Right atrium auricular region (tissue), 2 donors: ENCODE measurements at places on chromosomes 3 and 15. TPM values are rescaled to one million over a fixed set of nuclear protein-coding genes. Genes with fewer than 3 reads are reported as not detected.

- no peak for DNase-seq
Measured at GRCh38 chr3:41872157-41872556, 89.7 kb downstream of the ULK4 start.

GRCh38 chr3:167839460-167840134 lies 104.1 kb downstream of the SERPINI1 start:
- DNase-seq = no peak

GRCh38 chr15:51731549-51732267 lies 5.7 kb downstream of the LYSMD2 start:
- DNase-seq = peak; percentile 59

DNA sequence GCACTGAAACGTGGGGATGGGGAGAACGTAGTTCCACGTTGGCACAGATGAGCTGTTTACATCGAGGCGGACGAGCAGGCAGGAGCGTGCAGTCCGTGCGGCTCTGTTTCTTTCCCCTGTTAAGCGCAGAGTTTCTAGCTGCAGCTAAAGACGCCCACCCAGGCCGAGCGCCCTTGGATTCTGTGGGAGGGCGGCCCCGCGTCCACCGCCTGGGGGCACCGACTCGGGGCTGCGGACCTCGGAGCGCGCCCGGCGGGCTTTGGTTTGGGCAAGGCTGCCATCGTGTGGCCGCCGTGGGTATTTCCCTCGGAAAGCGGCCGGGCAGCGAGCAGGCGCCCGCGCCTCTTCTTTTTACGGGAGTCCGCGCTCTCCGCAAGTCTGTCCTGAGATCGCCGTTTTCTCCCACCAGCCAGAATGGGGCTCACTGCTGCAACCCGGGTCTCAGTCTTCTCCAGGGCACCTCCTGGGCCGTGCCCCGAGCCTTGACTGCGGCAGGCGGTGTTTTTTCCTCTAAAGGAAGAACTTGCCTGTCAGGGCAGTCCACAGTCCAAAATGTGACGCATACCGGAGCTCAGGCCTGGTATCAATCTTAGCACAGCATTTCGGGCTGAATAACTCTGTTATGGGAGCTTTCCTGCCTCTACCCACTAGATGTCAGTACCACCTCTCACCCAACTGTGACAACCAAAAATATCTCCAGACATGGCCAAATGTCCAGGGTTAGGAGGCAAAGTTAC lies 219.9 kb upstream of the IGF1R start:
- DNase-seq = peak; percentile 77

GRCh38 chr15:45138814-45139765 lies 9.3 kb downstream of the DUOX1 start:
- no peak for DNase-seq

- DNase-seq = no peak
Measured at GRCh38 chr3:95254061-95254460, 1191.2 kb downstream of the NSUN3 start.

- no peak for DNase-seq
Measured at GRCh38 chr3:98540346-98540745, 8.6 kb downstream of the GPR15 start.

- no peak for DNase-seq
Measured at GRCh38 chr15:70269991-70270751, 172.5 kb upstream of the TLE3 start.

DNA sequence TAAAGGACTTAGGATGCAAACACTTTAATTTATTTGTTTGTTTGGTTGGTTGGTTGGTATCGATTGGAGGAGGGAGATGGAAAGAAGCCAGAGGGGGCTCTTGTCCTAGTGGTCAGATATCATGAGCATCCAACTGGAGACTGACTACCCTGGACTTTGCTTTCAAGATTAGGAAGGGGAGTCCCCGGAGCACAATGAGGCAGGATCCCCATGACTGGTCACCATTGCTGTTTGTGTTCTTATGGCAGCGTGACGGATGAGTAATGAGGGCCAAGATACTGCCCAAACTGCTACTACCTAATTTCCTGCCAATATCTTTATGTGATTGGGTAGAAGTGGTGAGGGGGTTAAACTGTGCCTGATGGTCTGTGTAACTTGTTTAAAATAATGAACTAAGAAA lies 354.6 kb upstream of the ROPN1 start:
- no peak for DNase-seq

DNA sequence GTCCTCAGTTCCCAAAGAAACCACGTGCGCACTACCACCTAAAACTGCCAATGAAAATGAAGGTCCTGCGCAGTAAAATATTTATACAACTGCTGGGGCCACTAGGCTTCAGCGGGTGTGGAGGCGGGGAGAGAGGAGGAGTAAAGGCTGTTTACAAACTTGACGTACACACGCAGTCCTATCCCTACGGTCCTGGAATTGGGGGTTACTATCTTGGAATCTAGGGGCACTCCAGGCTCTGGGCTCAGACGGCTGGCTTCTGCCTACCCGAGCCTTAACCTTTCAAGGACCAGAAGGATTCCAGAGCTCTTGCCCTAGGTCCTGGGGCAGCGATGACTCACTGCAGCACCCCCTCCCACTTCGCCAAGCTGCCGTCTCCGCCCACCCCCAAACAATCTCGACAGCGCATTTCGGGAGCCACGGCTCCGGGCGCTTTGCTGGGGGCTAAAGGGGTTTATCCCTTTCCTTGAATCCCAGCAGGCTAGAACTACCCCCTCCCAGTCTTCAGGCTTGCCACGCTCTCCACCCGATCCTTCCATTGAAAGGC lies 3.0 kb downstream of the ADAMTS9 start:
- DNase-seq = no peak

- peak; percentile 82 for DNase-seq
Measured at GRCh38 chr3:177724020-177724638, 526.8 kb upstream of the TBL1XR1 start.

DNA sequence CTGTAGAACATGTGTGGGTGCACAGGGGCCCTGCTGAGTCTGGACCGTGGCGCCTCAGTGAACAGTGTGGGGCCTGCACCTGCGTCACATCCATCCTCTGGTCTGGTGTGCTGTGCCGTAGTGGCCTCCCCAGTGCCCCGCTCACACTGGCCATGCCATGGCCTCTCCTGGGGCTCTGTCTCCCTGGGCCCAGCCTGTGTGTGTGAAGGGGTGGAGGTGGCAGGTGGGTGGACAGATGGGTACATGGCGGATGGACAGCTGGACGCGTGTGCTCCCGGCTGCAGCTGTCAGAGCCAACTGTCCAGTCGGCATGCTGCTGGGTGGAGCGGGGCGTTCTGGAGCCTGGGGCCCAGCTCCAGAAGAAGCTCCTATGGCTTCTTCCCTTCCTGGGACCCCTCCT lies 17.8 kb downstream of the PLXNA1 start:
- DNase-seq = no peak

- DNase-seq = peak; percentile 51
Measured at GRCh38 chr15:40239693-40240618, 1.1 kb downstream of the PAK6 start.

- no peak for DNase-seq
Measured at GRCh38 chr3:24180616-24181015, 235.5 kb downstream of the NR1D2 start.

DNA sequence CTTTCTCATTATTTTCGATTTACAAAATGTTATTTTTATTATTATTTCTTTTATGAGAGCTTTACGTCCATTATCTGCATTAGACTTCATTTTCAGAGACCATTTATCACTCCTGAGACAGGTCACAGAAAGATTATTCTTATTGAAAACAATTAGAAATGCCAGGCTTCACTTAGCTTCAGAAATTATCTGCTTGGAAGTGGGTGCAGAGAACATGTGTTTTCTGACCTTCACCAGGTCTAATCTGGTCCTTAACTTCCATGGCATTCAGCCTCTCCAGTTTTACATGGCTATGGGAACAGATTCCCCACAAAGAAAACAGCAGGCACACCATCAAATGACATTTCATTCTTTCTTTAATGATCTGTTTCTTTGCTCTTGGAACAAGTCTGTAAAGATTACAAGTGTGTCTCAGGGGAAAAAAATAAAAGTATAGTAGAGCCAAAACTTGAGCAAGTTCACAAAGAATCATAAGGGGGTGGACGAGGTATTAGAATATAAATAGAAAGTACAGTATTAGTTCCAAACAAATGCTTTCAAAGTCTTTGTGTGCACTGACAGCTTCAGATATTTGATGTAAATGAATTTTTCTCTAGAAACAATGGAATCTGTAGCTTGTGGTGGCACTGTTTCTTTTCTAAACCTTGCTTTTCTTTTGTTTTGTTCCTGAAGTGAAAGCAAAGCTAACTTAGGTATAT lies 294.2 kb upstream of the MEIS2 start:
- DNase-seq = no peak

- no peak for DNase-seq
Measured at GRCh38 chr3:36866368-36866767, 78.5 kb downstream of the TRANK1 start.

- no peak for DNase-seq
Measured at GRCh38 chr3:94402126-94402525, 339.3 kb downstream of the NSUN3 start.

DNA sequence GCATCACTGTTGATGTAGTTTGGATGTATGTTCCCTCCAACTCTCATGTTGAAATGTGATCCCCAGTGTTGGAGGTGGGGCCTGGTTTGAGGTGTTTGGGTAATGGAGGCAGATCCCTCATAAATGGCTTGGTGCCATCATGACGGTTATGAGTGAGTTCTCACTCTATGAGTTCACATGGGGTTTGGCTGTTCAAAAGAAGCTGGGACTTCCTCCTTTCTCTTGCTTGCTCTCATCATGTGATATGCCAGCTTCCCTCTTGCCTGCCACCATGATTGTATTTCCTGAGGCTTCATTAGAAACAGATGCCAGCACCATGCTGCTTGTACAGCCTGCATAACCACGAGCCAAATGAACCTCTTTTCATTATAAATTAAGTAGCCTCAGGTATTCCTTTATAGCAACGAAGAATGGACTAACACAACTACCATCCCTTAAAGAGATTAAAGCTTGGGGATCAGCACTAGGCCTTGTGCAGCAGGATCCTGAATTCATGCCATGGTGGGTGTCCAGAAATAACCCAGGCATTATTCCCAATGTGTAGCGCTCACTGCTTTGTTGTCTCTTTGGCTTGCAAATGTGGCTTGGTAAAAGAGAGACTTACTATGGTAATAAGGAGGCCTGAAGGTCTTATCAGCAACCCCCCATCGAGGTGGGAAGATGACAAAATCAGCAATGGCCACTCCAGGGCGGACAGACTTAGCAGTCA lies 41.9 kb downstream of the NDUFB4 start:
- no peak for DNase-seq

GRCh38 chr3:133514418-133514817 lies 59.1 kb upstream of the CDV3 start:
- DNase-seq = no peak

GRCh38 chr3:159798951-159799350 lies 189.7 kb upstream of the IL12A start:
- no peak for DNase-seq

DNA sequence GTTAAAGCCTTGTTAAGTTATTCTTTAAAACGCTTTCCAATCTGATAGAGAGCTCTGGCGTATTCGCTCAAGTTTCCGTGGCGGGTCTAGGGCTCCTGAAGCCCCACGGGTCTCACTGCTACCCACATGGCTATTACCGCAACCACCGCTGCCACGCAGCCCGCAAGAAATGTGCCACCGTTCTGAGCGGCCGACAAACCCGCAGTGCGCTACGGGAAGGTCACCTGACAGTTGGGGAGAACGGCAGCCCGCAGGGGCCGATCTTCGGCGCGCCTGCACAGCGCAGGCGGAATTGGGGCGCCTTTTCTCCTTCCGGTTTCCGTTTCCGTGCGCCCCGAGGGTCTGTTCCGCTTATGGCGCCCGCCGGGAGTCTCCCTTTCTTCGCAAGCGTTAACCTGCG lies 76.6 kb upstream of the SNRPN start:
- DNase-seq = no peak

GRCh38 chr3:184806567-184807271 lies 5.2 kb upstream of the VPS8 start:
- no peak for DNase-seq

- no peak for DNase-seq
Measured at GRCh38 chr3:49701388-49702077, 12.2 kb downstream of the RNF123 start.

DNA sequence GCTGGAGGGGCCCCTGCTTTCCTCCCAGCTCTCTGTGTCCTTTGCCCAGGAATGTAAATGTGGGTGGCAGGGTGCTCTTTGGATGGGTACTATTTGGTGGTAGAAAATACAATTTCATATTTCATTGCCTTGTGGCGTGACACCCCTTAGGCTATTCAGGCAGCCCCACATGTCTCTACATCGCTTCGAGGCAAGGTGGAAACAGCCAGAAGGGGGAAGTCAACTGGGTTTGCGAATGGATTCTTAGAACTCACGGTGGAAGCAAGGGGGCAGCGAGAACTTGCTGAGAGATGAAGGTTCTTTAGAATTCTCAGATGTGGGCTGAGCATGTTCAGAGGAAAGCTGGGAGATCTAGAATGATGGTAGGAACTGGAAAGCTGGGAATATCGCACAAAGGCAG lies 25.3 kb downstream of the PLA2G4D start:
- DNase-seq = no peak

GRCh38 chr3:58434168-58434504 lies 504 bp upstream of the PDHB start:
- DNase-seq = no peak

- peak; percentile 50 for DNase-seq
Measured at GRCh38 chr3:133881939-133882825, 13.5 kb downstream of the RAB6B start.

- DNase-seq = no peak
Measured at GRCh38 chr3:113140876-113141275, 70.5 kb upstream of the BOC start.

DNA sequence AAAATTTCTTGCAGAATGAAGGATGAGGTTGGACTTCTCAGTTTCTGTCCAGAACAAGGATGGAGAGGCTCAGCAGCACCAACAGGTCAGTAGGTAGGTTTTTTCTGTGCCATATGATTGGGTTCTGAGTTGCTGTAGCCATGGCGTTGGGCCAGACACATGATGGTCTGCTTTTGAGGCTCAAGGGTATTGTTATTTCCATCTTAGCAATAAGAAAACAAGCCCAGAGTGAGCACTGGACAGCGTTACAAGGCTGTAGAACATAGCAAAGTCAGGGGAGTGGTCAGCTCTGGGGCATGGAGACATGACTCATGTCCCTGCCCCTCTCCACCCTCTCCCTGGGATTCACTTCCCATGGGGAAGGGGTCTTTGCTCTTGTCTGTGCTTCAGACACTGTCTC lies 137.6 kb upstream of the TOPAZ1 start:
- DNase-seq = no peak

- DNase-seq = no peak
Measured at GRCh38 chr3:164222197-164222596, 856.1 kb downstream of the SI start.

DNA sequence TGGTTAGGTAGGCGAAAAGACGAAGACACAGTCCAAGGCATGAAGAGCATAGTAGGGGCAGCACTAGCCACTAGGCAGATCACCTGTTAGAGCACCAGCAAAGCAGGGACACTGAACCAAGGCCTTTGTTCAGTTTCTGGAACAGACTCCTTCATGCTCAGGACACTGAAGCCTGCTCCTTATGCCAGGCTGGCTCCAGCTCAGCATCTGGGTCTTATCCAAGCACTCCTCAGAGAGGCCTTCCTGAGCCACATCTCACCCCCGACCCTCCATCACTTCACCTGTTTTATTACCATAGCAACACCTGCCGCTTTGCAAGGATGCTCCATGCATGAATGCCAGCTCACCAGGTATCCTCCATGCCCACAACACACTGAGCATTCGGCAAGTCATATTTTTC lies 206.3 kb upstream of the CHRNA7 start:
- no peak for DNase-seq

The PRR20G gene
- total RNA-seq = not detected

The GOLGA6C gene
- not detected for total RNA-seq

The SNUPN gene
- 13.7 TPM for total RNA-seq

The KCNMB2 gene
- 2.8 TPM for total RNA-seq

The CPNE9 gene
- not detected for total RNA-seq

The WDR93 gene
- total RNA-seq = 0.20 TPM

The APBA2 gene
- 0.48 TPM for total RNA-seq

The TRIM59 gene
- total RNA-seq = 0.15 TPM

The PAK6 gene
- 15.3 TPM for total RNA-seq

The OR5K2 gene
- total RNA-seq = not detected

The NMD3 gene
- 40.8 TPM for total RNA-seq
